ENCODE measurements at places on chromosomes 7 and 10.

DNA sequence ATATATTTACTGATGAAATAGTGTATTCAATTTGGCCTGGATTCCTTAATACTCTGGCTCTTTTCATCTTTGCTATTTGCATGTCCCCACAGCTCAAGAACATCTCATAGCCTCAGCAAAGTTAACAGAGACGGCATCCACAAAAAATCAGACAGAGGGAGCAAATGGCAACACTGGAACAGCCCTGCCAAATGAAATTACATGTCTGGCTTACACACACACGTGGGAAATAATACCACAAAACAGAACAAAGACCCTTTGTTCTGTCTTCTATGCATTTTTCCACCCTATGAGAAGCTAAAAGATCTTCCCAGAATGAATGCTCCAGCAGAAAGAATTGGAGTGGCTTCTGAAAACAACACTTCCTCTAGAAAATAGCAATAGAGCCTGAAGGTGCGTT lies 139.5 kb downstream of the ALOX5 start:
- DNase-seq: no peak

- DNase-seq: no peak
Measured at GRCh38 chr10:115818012-115818411, 455.0 kb downstream of the GFRA1 start.

DNA sequence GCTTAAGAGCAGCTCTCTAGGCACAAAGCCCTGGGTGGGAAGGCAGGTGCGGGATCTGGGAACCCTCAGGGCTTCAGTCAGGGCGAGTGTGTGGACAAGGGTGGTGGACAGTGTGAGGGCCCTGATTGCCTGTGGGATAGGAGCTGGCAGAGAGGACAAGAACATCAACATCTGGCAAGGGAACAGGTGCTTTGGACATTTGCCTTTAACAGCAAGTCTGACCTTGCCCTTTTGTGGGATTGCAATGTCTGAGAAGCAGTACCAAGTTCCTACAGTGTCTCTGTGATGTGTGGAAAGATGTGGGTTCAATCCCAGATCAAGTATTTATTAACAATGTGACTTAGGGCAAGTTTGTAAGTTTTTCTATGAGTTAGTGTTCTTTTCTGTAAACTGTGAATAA lies 46.7 kb downstream of the TFAM start:
- DNase-seq: no peak

- DNase-seq: no peak
Measured at GRCh38 chr7:128271471-128271941, 30.4 kb downstream of the LEP start.

DNA sequence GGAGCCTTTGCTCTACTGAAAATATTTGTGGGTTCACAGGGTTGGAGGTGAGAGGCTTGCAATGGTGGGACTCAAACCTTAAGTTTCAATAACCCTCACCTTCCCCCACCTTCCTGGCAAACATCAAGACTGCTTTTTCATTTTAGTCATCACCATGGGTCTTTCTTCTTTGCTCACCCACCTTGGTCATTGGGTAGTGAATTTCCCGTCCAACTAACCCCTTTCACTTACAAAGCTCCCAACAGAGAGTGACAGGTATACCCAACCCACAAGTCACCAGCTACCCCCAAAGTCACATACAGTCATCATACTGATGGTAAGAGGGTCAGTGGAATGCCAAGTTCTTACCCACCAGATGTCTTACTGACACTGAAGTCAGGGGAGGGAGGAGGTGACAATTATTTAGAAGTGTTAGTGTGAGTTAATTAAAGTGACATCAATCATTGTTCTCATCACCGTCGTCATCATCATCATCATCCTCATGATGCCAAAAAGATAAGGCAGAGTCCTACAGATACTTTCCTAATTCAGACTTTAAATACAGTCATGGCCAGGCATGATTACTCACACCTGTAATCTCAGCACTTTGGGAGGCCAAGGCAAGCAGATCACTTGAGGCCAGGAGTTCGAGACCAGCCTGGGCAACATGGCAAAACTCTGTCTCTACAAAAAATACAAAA lies 49.0 kb downstream of the PIK3AP1 start:
- DNase-seq: no peak

GRCh38 chr7:36071605-36072004 lies 81.4 kb upstream of the EEPD1 start:
- DNase-seq: no peak

DNA sequence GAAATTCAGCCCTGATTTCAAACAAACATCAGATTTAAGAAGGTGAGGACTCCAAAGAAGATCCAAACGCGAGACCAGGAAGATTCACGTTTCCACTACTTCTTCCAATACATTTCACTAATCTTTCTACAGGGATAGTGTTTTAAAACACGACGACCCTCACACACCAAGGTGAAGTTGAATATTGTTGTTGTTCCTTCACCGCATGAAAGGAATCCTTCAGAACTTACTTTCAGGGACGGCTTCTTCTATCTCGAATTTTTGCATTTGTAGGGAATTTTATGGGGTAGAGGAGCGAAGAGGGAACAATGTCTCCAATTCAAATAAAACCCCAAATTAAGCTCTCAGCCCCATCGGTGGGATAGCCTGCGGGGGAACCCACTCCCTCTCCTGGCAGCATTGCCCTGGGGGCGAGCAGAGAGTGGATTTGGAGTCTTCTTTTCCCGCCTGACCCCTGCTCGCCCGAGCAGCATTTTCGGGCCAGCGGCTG lies 1.5 kb upstream of the GATA3 start:
- DNase-seq: no peak

GRCh38 chr7:146285418-146285817 lies 168.8 kb downstream of the CNTNAP2 start:
- DNase-seq: no peak
